SK-N-SH (cell line): ENCODE measurements at places on chromosomes 5 and 9. TPM values are rescaled to one million over a fixed set of nuclear protein-coding genes. Genes with fewer than 3 reads are reported as not detected.

GRCh38 chr5:89662499-89662898 is 747.1 kb downstream of the CETN3 start:
- H3K4me3 ChIP-seq = no peak overlapping the region
- no peak overlapping the region for H3K27ac ChIP-seq
- no peaks in the 10 kb centered on the region for H3K36me3 ChIP-seq
- no peaks in the 10 kb centered on the region for H3K4me1 ChIP-seq
- no peaks in the 10 kb centered on the region for H3K27me3 ChIP-seq

GRCh38 chr9:110125207-110125751 is 82.7 kb downstream of the C9orf152 start:
- H3K27me3 ChIP-seq = no peaks in the 10 kb centered on the region
- peaks cover 14% of the 10 kb centered on the region; the same call in 1 of the 2 replicates for H3K4me1 ChIP-seq
- DNase-seq = no peak
- peaks cover 4% of the 10 kb centered on the region for H3K36me3 ChIP-seq

DNA sequence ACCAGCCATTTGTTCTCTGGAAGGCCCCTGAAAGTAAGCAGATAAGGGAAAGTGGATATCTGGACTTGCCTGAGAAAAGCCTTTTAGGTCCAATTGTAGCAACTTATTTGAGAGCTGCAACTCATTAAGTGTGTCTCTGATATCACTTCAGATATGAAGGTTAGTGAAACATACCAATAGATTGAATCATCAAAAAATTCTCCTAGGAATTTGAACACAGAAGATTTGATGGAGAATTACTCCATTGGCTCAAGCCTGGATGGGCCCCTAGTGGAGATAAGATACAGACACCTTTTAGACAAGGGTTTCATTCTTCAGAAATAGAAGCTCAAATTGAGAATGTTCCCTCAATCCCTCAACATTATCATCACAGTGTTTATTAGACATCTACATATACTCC is 356.7 kb downstream of the NDUFS4 start:
- H3K27ac ChIP-seq = peak overlapping the region; percentile 53; the same call in 1 of the 2 replicates
- no peaks in the 10 kb centered on the region for H3K27me3 ChIP-seq
- H3K4me1 ChIP-seq = no peaks in the 10 kb centered on the region; the same call in 1 of the 2 replicates
- peaks cover 5% of the 10 kb centered on the region for H3K36me3 ChIP-seq

The ANKRD20A1 gene
- polyA plus RNA-seq = not detected in 2 replicates

The FAM163B gene
- 0.05 and 0.15 TPM in 2 replicates for polyA plus RNA-seq

DNA sequence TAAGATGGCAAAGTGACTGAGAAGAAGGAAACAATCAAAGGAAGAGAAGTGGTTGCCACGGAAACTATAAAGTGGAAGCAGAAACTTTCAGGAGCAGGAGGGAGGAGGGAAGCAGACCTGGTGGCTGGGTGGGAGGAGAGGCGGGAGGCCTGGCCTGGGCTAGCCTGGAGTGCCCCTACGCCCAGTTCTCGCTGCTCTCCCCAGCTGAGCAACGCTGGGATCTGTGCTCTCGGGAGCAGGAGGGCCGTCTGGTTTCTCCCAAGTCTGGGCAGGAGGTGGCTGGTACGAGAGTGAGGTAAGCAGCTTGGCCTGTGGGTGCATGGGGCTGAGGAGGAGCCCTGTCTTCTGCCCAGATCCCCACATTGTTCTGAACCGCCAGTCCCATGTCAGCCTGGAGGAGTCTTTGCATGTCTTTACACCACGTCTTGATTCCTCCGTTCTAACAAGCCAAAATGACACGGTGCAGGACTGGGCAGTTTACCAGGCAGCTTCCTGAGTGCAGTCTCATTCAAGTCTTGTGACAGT is 15.0 kb upstream of the DAB2IP start:
- H3K4me3 ChIP-seq = no peak overlapping the region
- H3K27ac ChIP-seq = peak overlapping the region; percentile 3; the same call in 1 of the 2 replicates
- no peaks in the 10 kb centered on the region for H3K27me3 ChIP-seq
- DNase-seq = peak; percentile 60

DNA sequence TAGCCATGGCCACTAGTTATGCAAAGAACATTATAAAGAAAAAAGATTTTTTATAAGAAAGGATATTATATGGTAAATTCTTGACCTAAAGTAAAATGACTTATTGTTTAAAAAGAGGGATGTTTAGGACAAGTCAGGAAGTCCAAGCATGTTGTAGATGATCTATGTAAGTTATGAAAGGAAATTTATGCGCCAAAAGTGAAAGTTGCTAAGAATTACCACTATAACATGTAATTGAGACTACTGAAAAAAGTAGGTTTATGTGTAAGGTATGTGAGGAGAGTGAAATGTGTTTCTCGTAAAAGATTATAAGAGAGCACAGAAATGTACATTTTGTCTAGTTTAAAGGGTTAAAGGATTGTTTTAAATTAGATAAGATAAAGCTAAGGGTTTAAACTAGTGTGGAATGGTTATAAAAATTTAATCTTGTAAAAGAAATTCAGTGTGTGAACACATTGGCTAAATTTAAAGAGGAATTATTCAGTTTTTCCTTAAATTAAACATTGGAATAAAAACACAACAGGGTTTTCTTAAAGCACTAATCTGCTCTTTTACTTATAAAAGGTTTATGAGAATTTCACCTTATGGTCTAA is 1100.4 kb upstream of the EDIL3 start:
- no peaks in the 10 kb centered on the region for H3K36me3 ChIP-seq
- H3K27me3 ChIP-seq = no peaks in the 10 kb centered on the region
- no peak overlapping the region for H3K27ac ChIP-seq
- H3K4me3 ChIP-seq = no peak overlapping the region
- H3K4me1 ChIP-seq = no peaks in the 10 kb centered on the region

The CCNJL gene
- 6.6 and 7.1 TPM in 2 replicates for polyA plus RNA-seq

DNA sequence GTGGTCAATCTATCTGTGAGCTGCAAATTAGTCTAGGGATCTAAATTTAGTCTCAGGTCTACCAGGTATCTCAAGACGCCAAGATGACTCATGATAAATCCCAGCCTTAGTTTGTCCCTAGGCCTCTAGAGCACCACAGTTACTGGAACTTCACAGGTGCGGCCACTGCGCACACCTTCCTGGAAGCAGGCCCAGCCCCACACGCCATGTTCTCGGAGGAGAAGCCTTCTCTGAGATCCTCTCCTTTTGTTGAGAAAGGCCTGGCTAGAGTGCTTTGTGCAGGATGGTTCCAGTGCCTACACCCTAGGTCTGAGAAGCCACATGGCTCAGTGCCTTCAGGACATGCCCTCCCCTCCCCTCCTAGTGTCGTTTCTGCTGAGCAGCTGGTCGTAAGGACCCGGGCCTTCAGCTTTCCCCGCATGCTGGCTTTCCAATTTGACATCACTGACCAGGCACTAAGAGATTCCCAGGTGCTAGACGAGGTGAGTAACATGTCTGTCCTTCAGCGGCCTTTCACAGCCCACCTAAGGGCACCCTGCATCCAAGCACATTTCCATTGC is 51.9 kb downstream of the IPPK start:
- no peak overlapping the region; the same call in 1 of the 2 replicates for H3K27ac ChIP-seq
- H3K27me3 ChIP-seq = no peaks in the 10 kb centered on the region

GRCh38 chr5:77824981-77825380 is 48.8 kb upstream of the TBCA start:
- H3K27ac ChIP-seq = no peak overlapping the region
- DNase-seq = no peak
- no peaks in the 10 kb centered on the region for H3K4me1 ChIP-seq
- H3K4me3 ChIP-seq = no peak overlapping the region
- H3K27me3 ChIP-seq = no peaks in the 10 kb centered on the region; the same call in 1 of the 2 replicates

The OR1L1 gene
- not detected in 2 replicates for polyA plus RNA-seq

GRCh38 chr5:105836268-105836667 is 1834.5 kb downstream of the EFNA5 start:
- no peak overlapping the region for H3K27ac ChIP-seq
- H3K27me3 ChIP-seq = no peaks in the 10 kb centered on the region
- no peak overlapping the region for H3K4me3 ChIP-seq

DNA sequence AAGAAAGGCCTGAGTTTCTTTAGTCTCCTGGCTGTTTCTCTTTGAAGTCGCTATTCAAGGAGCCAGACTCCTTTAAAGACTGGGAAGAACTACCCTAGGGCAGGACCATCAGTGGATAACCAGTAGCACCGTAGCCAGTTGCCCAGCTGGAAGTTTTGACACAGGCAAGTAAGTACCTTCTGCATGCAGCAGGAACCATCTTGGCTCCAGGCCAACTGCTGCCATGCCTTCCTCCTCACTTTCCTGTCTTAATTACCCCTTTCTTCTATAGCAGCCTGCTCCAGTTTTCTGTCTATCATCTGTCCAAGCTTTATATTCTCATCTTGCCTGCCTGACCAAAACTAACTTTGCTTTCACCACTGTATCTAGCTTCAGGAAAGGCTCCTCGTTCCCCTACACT is 149.7 kb upstream of the SV2C start:
- no peak overlapping the region for H3K4me3 ChIP-seq
- no peak for DNase-seq
- no peaks in the 10 kb centered on the region for H3K27me3 ChIP-seq
- H3K27ac ChIP-seq = no peak overlapping the region
- no peaks in the 10 kb centered on the region for H3K4me1 ChIP-seq
- no peaks in the 10 kb centered on the region for H3K36me3 ChIP-seq

The NMUR2 gene
- polyA plus RNA-seq = not detected in 2 replicates

DNA sequence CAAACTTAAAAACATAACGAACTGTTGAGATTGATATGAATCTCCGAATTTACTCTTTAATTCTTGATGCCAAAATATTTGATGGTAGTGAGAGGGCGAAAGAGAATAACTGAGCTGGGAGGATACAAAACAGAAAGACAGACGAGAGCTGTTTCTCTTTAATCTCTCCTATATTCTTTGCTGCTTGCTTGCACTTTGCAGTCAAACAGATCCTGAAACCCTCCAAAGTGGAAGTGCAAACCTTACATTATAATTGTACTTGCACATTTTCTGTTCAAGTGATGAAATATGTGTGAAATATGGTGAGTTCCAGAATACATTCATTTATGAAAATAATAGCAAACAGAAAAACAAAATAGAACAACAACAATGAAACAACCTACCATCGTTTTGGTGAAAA is 63.8 kb downstream of the PAM start:
- H3K4me3 ChIP-seq = no peak overlapping the region
- H3K27ac ChIP-seq = no peak overlapping the region
- no peaks in the 10 kb centered on the region for H3K27me3 ChIP-seq

The MAMDC2 gene
- not detected in 2 replicates for polyA plus RNA-seq

DNA sequence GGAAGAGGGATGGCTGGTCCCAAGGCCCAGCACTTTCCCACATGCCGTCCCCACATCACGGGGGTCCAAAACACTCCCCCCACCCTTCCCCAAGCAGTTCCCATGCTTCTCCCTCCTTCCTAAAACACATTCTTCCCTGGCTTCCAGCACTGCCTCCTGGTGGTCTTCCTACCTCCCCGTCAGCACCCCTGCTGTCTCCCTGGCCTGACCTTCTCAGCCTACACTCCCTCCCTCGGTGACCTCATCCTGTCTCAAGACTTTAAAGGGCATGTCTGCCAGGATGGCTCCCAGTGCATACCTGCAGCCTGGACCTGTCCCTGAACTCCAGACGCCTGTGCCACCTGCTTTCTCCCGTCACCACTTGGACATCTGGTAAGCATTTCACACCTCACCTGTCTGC is 4.3 kb upstream of the NCS1 start:
- 0 out of 2 replicates have a peak, but pooled peaks cover 6% of the 10 kb centered on the region for H3K4me1 ChIP-seq
- H3K36me3 ChIP-seq = no peaks in the 10 kb centered on the region
- DNase-seq = no peak

DNA sequence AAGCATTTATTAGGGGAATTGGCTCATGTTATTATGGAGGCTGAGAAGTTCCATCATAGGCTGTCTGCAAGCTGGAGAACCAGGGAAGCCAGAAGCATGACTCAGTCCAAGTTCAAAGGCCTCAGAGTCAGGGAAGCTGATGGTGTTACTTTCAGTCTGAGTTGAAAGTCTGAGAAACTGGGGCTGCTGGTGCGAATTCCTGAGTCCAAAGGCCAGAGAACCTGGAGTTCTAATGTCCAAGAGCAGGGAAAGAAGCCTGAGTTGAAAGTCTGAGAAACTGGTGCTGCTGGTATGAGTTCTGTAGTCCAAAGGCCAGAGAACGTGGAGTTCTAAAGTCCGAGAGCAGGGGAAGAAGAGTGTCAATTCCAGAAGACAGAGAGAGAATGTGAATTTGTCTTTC is 641.1 kb downstream of the ISL1 start:
- DNase-seq = no peak
- H3K27me3 ChIP-seq = no peaks in the 10 kb centered on the region
- no peaks in the 10 kb centered on the region for H3K36me3 ChIP-seq
- no peak overlapping the region for H3K27ac ChIP-seq
- no peaks in the 10 kb centered on the region for H3K4me1 ChIP-seq

The TGFBI gene
- 2,247 and 2,678 TPM in 2 replicates for polyA plus RNA-seq

The CER1 gene
- not detected in 2 replicates for polyA plus RNA-seq

GRCh38 chr9:137235424-137236237 is 4.9 kb downstream of the SLC34A3 start:
- no peaks in the 10 kb centered on the region for H3K27me3 ChIP-seq
- no peaks in the 10 kb centered on the region for H3K36me3 ChIP-seq
- DNase-seq = no peak
- H3K4me1 ChIP-seq = peaks cover 22% of the 10 kb centered on the region; the same call in 1 of the 2 replicates

DNA sequence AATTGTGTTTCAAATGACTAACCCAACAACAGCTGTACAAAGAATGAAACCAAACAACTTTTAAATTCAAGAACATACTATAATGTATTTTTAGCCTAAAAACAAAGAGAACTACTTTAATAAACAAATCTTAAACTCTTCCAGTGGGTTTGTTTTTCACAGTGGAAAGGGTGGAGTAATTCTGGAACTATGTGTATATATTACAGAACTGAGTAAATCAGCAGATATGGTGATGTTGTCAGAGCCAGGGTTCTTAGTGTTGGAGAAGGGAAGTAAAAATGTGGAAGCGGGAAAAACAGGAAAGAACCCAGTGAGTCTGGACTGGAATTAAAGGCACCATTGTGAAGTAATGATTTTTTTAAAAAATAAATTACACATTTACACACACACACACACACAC is 144.9 kb downstream of the CDK5RAP2 start:
- H3K27me3 ChIP-seq = no peaks in the 10 kb centered on the region
- H3K36me3 ChIP-seq = peaks cover 50% of the 10 kb centered on the region
- no peak overlapping the region for H3K27ac ChIP-seq
- H3K4me3 ChIP-seq = no peak overlapping the region
- H3K4me1 ChIP-seq = no peaks in the 10 kb centered on the region

GRCh38 chr5:129377504-129377903 is 82.6 kb upstream of the ADAMTS19 start:
- no peak overlapping the region for H3K4me3 ChIP-seq
- DNase-seq = no peak
- H3K36me3 ChIP-seq = no peaks in the 10 kb centered on the region
- no peak overlapping the region for H3K27ac ChIP-seq

DNA sequence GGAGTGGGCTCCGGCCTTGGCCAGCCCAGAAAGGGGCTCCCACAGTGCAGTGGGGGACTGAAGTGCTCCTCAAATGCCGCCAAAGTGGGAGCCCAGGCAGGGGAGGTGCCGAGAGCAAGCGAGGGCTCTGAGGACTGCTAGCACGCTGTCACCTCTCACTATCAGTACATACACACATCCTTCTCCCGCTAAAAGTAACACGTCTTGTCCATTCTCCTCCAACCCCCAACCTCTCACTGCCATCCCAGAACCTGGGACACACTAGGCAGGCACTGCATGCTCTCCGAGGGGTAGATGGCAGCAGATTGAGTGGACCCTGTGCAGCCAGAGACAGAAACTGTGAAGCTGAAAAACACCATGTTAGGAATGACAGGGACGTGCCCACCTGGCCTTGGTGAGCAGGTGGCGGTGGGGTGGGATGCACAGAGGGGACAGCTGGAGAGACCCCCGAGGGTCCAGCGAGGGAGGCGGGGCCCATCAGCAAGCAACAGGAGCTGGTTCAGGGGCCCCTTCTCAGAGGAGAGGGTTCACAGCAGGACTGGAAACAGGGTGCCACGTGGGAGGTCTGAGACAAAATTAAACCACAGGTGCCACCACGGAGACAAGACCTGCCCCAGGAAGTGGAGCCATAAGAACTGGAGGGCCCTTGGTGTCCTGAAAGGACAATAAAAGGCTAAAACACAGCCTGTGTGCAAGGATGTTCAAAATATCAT is 16.9 kb downstream of the SEMA4D start:
- no peak for DNase-seq
- H3K27me3 ChIP-seq = no peaks in the 10 kb centered on the region
- no peak overlapping the region for H3K27ac ChIP-seq
- no peak overlapping the region for H3K4me3 ChIP-seq
- peaks cover 35% of the 10 kb centered on the region; the same call in 1 of the 2 replicates for H3K4me1 ChIP-seq
